ENCODE measurements at places on chromosomes 13 and 19.

DNA sequence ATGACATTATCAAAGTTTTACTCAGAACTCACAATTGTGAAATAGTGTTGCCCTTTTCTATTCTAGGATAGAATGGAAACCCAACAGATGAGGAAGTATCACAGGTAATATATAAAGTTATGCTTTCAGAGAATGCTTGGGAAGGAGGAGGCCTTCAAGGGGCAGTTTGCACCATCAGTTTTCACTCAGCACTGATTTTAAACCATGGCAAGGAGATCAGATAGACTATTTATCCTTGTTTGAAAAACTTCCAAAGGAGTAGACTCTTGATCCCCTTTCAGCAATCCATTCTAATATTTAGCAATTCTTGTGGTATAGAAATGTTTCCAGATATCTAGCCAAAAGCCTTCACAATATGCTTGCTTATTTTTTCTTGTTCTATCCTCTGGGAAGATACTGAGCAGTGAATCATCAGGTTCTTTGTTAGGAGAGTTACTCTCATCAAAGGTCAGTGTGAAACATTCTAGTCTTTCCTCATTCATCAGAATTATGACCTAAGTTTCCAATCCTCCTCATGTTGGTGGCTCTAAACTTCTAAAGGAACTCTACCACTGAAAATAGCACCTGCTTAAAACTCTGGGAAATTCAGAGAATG, 3.8 kb downstream of the GPC6 start:
- DNase-seq: no peak

GRCh38 chr13:22095794-22096193, 424.9 kb downstream of the FGF9 start:
- DNase-seq: no peak

GRCh38 chr13:66585669-66586203, 644.4 kb downstream of the PCDH9 start:
- peak; percentile 13 for DNase-seq

GRCh38 chr13:101331731-101332130, 84.6 kb downstream of the NALCN start:
- no peak for DNase-seq

- no peak for DNase-seq
Observed at GRCh38 chr19:46620716-46621115, 4.2 kb downstream of the PTGIR start.

All from foreskin melanocyte (primary cell).